ENCODE measurements at places on chromosomes 2 and 18.

DNA sequence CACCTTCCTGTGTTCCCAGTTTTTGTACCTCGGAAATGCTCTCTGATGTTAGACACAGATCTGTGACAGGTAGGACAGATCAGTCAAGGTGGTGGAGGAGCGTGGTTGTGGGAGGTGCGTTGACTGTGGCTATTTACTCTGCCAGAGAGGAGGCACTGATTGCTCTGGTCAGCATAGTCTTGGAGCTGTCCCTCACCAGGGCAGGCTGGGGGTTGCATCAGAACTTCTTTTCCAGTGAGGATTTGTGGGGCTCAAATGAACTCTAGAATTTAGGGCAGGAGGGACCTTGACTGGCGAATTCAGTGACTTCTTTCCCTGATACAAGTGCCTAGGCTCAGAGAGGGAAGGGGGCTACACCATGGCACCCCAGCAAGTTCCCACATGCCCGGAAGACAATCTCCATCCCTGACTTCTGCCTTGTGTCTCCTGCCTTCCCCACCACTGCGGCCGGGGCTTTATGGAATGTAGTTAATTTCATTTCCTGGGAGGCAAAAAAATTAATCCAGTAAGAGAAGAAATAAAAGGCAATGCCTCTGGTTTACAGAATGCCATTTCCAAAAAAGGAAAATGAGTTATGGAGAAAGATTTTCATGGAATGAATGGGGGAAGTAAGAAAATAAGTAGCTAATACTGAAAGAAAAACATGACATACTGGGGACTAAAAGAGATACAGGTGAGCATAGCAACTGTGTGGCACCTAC, 26.1 kb downstream of the NIFK start:
- no peak for DNase-seq

DNA sequence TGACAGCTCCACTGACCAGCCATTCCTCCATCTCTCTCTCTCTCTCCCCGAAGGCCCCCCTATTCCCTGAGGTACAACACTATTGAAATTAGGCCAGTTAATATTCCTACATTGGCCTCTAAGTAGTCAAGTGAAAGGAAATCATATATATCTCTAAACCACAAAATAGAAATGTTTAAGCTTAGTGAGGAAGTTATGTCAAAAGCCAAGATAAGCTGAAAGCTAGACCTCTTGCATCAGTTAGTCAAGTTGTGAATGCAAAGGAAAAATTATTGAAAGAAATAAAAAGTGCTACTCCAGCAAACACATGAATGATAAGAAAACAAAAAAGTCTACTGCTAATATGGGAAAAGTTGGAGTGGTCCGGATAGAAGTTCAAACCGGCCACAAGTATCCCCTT, 301.3 kb upstream of the RBMS1 start:
- DNase-seq = no peak

- peak; percentile 91 for DNase-seq
These were observed 16.3 kb downstream of the FOSL2 start for GRCh38 chr2:28408764-28409599.

DNA sequence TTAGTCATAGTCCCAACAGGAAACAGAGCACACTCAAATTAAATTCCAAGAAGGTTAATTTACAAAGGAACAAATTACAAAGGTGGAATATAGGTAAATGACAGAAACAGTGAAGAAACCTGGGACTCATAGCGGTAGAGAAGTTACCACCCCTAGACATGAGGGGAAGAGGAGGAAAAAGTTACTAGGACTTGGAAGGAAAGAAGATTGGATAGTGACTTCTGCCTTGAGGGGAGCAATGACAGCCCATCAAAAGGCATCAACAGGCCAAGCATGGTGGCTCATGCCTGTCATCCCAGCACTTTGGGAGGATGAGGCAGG, 2.4 kb upstream of the PDE11A start:
- no peak for DNase-seq

DNA sequence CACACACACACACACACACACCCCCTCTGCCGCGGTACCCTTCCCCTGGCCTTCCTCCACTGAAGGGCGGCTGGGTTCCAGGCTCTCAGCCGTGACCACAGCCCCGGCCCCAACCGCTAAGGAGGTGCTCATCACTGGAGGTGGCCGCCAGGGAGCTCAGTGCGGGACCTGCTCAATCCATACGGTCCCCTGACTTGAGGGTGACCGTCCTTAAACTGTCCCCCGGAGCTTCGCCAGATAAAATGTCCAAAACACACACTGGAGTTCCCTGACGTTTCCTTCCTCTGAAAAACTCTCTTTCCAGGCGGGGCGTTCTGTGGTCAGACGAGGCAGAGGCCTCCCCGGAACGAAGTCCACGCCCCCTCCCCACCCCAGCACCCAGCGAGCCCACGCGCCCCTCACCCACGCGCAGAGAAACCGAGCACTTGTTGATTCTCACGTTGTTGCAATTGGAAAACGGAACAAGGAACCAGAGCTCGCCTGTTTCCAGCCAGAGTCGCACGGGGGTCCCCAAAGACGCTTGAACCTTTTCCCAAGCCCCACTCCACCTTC, 1.4 kb downstream of the MBP start:
- no peak for DNase-seq

Data from retinal pigment epithelial cell (primary cell).